ENCODE measurements at places on chromosomes 13 and 19.

DNA sequence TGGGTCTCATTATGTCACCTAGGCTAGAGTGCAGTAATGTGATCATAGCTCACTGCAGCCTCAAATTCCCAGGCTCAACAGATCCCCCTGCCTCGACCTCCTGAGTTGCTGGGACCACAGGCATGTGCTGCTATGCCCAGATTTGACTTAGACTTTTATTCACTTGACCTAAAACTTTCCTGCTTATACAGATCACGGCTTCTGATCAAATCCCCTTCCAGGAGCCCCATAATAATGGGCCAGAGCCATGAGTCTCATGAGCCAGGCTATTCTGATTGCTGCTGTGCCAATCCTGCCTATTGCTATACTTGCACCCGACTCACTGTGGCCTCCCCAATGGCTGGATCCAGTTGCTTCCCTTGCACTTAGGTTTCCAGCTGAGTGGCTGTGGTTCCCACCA lies 42.0 kb downstream of the C1QTNF9 start:
- no peak for DNase-seq

DNA sequence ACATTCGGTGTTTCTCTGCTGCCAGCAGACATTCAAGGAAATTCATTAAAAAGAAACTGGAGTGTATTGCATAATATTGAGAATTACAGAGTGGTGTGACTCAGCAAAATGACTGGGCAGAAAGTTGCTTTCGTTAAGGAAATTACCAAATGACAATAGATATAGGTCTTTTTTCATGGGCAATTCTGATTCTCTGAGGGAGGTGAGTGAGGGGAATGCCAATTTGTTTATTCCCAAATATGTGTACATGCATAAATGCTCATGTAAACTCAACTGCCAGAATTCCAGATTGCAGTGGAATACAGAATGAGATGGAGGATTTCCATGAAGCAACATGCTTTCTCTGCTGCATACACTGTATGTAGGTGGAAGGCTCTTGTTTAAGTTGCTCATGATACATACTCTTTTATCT lies 1730.1 kb downstream of the SLITRK5 start:
- DNase-seq = no peak

GRCh38 chr13:76894401-76895110 lies 8.4 kb upstream of the KCTD12 start:
- DNase-seq = no peak

DNA sequence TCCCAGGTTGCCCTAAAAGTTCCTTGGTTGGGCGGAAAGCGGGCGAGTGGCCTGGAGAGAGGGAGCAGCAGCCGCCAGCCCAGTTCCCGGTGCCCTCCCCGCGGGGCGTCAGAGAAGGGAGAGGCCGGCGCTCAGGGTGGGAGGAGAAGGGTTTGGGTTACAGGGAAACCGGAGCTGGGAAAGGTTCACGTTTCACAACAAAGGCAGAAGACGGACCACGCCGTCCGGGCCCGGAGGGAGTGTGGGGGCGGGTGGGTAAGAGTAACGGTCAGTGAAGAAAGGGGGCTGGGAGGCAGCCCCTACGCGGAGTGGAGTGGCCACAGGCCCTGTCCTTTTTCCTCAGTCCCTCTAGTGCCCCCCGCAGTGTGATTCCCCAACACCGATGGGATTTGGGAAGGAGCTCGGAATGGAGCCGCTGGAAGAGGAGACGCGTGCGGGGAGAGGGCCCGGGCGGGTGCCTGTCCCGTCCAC lies 1.6 kb downstream of the SIX5 start:
- peak; percentile 15 for DNase-seq

DNA sequence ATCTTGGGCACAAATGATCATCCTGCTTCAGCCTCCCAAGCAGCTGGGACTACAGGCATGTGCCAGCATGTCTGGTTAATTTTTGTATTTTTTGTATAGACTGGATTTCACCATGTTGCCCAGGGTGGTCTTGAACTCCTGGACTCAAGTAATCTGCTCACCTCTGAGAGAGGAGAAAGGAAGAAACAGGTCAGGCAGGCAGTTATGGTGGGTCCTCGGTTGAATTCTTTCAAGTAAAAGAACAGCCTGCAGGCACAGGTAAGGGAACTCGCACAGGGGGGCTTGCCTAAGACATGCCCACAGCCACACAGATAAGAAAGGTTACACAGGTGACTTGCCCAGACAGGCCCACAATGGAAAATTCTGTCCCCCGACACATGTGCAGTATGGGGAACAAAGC lies 34.8 kb upstream of the CYSLTR2 start:
- no peak for DNase-seq

- no peak for DNase-seq
These were observed 19.1 kb downstream of the ELL start for GRCh38 chr19:18502638-18503294.

DNA sequence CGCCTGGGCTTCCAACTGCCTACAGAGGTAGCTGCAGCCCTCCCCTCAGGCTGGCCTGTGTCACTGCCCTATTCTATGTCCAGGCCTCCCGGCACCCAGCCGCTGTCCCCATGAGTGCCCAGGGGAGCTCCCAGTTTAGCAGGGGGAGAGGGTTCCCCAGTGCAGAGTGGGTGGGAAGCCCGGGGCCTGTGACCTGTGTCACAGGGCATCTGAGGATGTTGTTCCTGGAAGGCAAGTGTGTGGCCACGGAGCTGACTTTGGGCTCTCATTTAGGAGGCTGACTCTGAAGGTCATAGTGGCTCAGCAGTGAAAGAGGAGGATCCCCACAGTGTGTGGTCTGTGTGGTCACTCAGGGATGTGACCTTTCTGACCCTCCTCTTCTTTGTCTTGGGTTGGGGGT lies 25.1 kb downstream of the PPP1R37 start:
- DNase-seq = no peak

GRCh38 chr13:106796280-106797047 lies 228.5 kb upstream of the ARGLU1 start:
- DNase-seq = peak; percentile 12

GRCh38 chr13:46773541-46773940 lies 23.4 kb downstream of the ESD start:
- DNase-seq = no peak

DNA sequence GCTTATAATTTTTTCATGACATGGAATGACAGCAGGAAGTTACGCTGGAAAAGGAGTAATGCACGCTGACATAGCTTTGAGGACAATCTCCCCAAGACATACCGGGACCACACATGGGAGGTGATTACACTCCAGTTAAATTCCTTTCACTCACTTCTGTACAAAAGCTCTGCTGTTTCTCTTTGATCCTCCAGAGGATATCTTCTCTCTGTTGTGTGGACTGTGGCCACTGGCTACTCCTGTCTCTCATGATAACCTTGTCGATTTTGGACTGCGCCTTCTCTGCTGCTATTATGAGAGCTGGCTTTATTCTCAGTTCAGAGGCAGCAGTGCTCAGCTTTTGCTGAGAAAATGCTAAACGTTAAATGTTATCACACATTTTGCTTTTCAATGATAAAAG lies 464.6 kb downstream of the FGF9 start:
- DNase-seq = no peak

- no peak for DNase-seq
These were observed 146.6 kb upstream of the GJB6 start for GRCh38 chr13:20378721-20379120.

GRCh38 chr13:73767747-73768315 lies 366.4 kb downstream of the KLF12 start:
- DNase-seq = no peak

GRCh38 chr19:12752056-12752781 lies 628 bp downstream of the BEST2 start:
- DNase-seq = no peak

DNA sequence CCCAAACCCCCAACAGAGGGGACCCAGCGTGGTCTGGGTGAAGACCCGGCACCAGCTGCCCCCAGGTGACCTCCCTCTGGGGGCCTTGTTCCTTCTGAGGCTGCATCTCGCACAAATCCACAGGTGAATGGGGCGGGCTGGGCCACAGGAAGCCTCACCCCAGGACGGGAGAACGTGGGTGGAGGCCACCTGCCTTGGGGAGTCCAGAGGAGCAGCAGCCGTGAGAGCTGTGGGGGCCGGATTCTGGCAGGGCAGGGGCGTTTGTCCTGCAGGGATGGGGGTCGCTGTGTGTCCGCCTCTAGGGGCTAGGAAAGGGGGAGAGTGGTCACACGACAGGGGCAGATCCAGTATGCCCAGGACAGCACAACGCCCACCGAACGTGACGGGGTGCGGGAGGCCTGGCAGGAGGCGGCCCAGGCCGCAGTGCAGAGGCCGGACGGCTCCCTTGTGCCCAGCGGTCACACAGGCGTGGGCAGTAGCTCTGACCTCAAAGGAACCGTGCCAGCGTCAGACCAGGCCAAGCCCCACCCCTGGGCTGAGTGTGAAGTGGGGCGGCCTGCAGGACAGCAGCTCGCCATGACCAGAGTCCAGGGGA lies 6.7 kb downstream of the POLR2E start:
- DNase-seq = no peak

DNA sequence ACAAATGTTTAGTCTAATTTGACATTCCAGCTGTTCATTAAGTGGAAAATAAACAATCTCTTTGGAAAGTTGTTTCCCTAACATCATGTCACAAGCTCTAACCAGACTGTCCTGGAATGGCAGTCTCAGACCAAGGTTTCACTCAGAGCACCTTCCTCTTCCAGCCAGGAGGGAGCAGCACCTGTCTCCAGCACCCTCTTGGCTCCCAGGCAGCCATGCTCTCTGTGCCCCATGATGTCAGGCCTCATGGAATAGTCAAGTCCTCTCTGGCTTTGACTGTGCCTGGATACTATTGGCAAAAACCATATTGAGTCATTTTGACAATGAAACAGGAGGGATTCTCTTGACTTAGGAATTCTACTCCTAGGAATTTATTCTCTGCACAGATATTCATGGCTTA lies 171.4 kb downstream of the OXGR1 start:
- DNase-seq = peak; percentile 25

DNA sequence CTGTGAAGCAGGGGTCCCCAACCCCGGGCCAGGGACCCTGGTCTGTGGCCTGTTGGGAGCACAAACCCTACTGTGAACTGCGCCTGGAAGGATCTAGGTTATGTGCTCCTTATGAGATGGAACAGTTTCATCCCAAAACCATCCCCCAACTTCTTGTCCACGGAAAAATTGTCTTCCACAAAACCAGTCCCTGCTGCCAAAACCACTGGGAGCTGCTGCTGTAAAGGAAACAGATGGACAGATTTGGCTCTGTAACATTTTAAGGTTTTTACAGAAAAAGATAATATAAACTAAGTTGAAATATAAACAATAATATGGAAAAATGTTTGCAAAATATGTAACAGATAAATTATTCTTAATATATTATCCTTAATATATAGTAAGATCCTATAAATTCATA lies 73.7 kb downstream of the COG6 start:
- DNase-seq = no peak

GRCh38 chr13:52903320-52903719 lies 54.9 kb upstream of the PCDH8 start:
- DNase-seq = peak; percentile 14

DNA sequence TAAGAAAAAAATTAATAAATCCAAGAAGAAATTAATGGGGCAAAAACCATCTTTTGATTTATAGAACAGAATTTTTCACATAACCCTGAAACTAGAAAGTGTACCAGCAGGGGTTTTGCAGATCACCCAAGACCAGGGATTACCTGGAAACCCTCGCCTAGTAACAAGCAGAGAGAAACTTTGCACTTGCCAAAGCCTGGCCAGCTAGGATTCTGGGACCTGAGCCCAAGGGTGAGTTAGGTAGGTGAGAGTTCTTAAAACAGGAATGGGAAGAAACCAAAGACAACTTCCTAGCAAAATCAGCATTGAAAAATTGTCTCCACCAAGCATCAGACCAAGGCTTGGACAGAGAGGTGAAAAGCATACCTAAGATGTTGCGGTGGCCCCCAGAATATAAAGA lies 247.0 kb upstream of the NBEA start:
- DNase-seq = no peak

- no peak for DNase-seq
These were observed 14.5 kb downstream of the PPFIA3 start for GRCh38 chr19:49133621-49134454.

DNA sequence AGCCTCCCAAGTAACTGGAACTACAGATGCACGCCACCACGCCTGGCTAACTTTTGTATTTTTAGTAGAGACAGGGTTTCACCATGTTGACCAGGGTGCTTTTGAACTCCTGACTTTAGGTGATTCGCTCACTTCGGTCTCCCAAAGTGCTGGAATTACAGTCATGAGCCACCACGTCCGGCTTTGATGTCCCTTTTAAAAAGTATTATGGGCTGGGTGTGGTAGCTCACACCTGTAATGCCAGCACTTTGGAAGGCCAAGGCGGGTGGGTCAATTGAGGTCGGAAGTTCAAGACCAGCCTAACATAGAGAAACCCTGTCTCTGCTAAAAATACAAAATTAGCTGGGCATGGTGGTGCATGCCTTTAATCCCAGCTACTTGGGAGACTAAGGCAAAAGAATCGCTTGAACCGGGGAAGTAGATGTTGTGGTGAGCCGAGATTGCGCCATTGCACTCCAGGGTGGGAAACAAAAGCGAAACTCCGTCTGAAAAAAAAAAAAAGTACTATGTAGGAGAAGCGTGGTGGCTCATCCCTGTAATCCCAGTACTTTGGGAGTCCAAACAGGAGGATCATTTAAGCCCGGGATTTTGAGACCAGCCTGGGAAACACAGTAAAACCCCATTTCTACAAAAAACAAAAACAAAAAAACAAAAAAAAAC lies 22.8 kb upstream of the ERVV-1 start:
- DNase-seq = no peak

- no peak for DNase-seq
These were observed 25.5 kb downstream of the TSSK6 start for GRCh38 chr19:19489804-19490204.

DNA sequence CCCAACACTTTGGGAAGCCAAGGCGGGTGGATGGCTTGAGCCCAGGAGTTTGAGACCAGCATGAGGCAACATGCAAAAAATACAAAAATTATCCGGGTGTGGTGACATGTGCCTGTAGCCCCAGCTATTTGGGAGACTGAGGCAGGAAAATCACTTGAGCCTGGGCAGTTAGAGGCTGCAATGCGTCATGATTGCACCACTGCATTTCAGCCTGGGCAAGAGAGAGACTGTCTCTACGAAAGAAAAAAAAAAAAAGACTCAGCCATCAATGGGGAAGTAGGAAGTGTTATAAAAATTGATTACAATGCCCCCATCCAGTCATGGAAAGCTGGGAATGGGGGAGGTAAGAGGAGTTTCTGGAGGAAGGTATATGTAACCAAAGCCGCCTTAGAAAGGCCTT lies 5.4 kb downstream of the TYK2 start:
- no peak for DNase-seq

DNA sequence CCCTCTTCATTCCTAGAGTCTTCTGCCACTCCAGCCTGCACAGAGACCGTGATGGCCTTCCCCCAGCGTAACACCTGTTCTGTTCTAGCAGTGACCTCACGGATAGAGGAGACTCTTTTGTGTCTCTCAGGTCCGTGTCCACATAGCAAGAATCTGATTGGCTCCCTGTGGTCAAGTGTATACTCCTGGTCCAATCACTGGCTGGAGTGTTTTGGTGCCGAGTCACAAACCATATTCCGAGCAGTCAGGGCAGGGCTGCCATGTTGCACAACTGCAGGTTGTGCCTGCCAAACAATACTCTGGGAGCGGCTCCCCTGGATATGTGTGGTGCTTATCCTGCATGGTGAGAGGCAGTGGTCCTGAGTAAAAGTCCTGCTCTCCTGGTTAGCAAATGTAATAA lies 402.4 kb downstream of the KCNRG start:
- DNase-seq = no peak

- no peak for DNase-seq
These were observed 179.9 kb downstream of the KDM4B start for GRCh38 chr19:5148794-5149190.

Measured in NCI-H524 (cell line).